ENCODE measurements at places on chromosomes 1 and 21.

- DNase-seq = no peak
Observed at GRCh38 chr1:2358072-2358471, 33.3 kb downstream of the MORN1 start.

GRCh38 chr1:232562855-232563510 is 67.0 kb downstream of the SIPA1L2 start:
- no peak for DNase-seq

- DNase-seq = no peak
Observed at GRCh38 chr21:43832648-43833047, 32.4 kb upstream of the AGPAT3 start.

- no peak for DNase-seq
Observed at GRCh38 chr1:192527950-192528349, 47.6 kb upstream of the RGS1 start.

DNA sequence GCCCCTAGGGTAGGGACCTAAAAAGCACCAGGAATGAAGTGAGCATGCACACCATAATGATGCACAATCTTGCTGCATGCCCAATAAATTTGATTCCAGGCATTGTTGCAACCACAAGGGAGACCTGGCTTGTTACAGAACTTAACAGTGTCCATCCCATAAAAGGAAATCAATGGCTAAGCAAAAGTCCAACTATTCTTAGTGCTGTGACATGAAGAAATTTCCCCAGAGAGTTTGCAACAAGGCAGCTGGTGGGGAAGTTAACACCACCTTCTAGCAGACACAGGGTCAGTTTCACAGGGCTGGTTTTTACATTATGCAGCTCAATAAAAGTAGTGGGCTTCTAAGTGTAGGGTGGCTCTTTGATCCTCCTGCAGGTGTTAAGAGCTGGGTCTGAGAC is 221.1 kb downstream of the KCNJ6 start:
- no peak for DNase-seq

Measured in midbrain (tissue), 1 donor.